ENCODE measurements at places on chromosomes 2 and 18.

GRCh38 chr2:174191342-174192074, 56.8 kb downstream of the OLA1 start:
- DNase-seq, result no peak

DNA sequence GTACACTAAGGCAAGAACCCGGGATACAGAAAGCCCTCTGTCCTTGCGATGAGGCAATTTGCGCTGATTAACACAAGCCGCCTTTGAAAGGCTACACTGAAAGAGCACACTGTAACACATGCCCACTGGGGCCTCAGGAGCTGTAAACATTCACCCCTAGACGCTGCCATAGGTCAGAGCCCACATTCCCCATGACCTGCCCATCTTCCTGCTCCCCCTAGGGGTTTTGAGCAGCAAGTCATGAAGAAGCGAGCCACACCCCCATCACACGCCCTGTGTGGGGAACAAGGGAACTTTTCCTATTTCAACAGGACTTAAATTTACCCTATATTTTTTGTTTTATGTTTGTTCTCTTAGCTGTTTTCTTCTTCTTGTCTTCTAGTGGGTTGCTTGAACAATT, 47.8 kb upstream of the SLC4A10 start:
- DNase-seq, result peak; percentile 72

DNA sequence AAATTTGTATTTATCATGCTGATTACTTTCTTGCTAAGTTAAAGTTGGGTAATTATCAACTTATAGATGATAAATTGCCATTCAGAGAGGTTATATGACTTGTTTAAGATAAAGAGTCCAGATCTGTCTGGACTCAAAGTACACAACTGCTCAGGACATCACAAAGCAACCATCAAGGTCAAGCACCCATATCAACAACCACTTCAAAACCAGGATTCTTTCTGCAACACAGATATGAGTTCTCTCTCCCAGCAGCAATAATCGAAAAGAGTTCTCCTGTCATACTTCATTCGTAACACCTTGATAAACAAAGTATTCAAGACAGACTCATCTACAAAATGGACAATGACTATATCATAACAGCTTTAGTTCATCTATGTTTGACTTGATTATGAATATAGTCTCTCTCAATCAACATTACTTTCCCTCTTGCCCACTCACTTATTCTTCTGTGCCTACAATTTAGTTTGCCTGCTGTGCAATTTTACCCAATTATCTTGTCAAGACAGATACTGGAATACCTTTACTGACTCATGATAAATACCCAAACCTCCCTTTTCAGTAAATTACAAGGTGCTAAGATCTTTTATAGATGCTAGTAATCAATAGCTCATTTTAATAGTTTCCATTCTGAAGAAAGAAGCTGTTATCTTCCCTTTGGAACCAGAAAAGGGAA, 281.8 kb downstream of the NBAS start:
- DNase-seq, result no peak

- no peak for DNase-seq
These were observed 55.6 kb downstream of the MRPL35 start for GRCh38 chr2:86254576-86255538.

DNA sequence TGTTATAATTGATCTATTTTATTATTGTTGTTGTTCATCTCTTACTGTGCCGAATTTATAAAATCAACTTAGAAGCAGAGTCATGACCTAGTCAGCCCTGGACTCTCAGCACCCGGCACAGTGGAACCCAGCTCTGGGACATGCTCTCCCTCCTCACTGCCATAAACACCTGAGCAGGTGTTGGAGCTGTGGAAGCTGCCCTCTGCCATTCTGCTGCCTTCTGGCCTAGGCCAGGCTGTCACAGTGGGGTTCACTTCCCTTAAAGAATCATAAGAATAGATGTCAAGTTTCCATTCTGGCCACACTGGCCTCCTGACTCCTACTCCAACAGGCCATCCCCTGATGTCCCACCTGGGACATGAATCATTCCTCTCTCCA, 192.2 kb downstream of the ZFP36L2 start:
- DNase-seq, result no peak

DNA sequence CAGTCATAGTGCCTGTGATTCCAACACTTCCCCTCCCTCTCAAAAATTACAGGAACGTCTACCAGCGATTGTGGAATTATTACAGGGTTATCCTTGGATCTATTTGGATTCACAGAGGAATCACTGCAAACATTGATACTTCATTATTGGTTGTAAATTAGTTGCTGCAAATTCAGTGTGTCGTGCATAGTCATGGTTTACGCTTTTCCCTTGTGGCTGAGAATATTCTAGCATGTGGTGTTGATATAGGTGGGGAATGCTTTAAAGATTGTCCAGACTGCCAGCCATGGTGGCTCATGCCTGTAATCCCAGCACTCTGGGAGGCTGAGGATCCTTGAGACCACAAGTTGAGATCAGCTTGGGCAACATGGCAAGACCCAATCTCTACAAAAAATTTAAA, 48.7 kb upstream of the PDK1 start:
- no peak for DNase-seq

DNA sequence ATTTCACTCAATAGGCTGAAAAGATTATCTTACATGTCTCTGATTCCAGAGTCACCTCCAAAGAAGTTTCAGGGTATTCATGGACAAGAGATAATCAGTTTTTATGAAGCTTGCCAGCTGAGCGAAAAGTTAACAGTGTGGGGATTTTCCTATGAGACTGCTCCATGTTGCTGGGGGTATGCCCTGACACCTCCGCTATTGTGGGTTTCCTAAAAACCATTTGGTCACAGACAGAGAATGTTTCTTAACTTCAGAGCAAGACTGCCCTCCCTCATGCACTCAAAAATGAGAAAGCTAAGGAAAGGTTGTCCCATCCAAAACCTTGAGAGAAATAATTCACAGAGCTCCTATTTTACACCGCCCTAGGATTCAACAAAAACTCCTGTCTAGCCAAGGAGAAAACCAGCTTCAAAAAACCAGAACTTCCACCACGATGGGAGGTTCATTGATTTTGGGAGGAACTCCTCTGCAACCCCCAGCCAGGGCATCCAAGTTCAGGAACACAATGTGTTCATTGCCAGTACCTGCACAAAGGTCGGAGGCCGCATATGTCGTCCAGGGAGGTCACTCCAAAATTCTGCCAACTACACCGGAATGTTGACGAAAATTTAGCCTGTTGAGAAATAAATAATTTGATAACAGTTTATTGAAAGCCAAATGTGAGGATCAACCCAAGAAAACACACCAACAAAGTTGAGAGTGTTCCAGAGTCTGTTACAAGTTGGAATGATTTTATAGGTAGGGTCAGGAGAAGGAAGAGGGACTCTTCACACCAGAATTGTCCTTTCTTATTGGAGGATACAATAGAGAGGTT, 104.3 kb downstream of the SP100 start:
- DNase-seq, result no peak

DNA sequence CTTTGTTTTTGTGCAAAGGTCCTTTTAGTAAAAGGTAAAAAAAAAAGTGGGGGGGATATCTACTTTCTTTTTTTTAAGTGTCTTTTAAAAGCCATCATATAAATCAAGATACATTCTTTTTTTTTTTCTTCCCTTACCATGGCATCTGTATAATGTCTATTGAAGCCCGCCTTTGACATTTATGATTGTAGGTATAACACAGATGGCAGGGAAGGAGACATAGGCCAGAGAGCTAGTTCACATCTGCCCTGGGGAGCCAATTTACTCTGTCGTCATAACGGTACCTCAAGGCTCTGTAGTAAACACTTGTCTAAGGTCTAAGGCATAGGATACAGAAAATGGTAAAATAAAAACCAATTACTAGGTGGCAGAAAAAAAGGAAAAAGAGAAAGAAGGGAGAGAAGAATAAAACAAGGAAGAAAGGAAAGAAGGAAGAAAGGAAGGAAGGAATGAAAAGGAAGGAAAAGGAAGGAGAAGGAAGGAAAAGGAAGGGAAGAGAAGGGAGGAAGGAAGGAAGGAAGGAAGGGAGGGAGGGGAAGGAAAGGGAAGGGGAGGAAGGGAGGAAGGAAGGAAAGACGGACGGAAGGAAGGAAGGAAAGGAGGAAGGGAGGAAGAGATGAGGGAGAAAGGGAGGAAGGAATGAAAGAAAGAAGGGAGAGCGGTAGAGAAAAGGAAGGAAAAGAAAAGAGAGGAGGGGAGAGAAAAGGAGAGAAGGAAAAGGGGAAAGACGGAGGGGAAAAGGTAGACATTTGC, 343.5 kb downstream of the RBM43 start:
- no peak for DNase-seq

GRCh38 chr2:30219886-30220875, 11.2 kb upstream of the LBH start:
- DNase-seq, result no peak

DNA sequence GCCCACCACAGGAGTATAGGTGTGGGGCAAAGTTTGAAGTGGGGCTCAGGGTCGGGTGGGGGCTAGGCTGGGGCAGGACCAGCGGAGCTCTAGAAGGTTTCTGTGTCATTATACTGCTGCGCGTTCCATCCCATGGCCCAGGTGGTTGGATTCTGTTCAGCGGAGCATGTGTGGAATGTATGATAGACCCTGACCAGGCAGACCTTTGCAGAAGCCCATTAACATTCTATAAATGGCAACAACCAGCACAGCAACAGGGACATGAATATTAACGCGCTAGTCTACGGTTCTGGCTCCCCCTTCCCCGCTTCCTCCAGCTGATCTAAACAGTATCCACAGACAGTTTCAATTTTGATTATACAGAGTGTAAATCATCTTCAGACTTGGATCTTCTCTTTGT, 4.1 kb upstream of the PRKCE start:
- no peak for DNase-seq

DNA sequence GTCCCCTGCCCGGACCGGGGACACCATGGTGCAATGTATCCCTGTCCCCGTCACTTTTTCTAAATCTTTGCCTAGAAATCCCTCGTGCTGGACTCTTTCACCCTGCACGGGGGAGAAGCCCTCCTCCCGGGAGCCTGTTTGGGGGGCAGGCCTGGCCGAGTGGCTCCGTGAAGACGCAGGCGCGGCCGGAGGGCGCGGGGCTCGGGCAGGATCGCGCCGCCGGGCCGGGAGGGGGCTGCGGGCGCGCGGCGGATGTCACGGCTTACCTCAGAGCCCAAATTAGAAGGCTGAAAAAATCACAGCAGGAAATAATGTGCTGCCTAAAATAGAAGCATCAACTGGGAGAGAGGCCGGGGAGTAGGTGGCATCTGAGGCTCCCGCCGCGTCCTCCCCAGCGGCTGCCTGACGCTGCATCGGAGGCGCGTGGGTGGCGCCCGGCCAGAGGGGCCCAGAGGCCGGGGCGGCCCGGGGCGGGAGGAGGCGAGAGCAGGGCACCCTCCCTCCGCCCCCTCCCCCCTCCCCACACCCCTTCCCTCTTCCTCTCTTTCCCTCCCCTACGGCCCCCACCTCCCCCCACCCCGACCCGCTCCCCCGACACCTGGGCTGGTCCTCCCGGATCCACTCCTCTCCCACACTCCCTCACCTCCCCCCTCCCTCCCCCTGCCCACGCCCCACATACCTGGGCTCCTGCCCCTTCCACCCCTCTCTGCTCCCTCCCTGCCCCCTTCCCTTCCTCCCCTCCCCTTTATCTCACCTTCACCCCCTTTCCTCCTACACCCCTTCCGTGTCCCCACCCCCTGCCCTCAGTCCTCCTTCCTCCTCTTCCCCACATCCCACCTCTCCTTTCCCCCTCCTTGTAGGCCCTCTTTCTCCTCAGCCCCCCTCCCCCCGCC, 51.9 kb downstream of the SLC4A1AP start:
- no peak for DNase-seq

- no peak for DNase-seq
These were observed 6.0 kb upstream of the CIB4 start for GRCh38 chr2:26646986-26647672.

DNA sequence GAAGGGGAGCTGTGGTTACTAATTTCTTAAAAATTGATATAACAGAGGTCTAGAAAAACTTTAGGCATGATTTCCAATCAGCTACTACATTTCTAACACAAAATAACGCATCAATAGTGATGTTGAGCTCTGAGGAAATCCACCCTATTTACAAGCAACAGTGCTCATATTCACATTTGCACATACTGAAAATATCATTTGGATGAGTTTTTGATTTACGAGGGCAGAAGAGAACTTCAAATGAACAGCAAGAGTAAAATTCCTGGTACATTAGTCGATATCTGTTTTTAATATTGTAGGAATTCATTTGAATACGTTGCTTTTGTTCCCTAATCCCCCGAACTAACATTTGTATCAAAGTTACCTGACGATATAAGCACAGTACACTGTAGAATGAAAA, 761.0 kb upstream of the POU3F3 start:
- no peak for DNase-seq

DNA sequence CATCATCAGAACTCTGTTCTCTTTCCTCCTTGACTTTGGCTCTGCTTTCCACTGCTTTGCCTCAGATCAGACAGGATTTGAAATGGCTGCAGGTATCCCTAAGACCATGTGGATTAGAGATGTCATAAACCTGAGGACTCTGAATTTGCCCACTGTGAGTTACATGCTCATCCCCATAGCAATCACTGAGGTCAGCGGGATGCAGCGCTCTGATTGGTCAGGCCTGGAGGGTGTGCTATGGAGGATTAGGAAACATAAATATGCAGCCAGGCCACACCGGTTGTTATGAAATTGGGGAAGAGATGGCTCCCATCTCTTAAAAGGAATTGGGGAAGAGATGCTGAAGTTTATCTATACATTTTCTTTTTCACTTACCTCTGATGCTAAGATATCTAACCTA, 73.7 kb upstream of the DNAJC10 start:
- DNase-seq, result no peak

DNA sequence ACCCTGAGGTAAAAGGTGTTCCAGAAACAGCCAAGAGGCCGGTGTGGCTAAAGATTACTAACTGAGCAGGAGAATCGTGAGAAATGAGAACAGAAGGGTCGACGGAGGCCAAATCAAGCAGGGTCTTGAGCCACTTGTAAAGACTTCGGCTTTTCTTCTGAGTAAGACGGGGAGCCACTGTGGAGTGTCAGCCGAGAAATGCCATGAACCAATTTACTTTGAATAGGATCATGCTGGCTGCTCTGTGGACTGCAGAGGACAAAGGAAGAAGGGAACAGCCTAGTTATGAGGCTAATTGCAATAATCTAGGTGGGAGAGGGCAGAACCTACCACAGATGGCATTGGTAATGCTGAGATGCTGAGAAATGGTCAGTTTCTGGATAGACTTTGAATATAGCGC, 16.8 kb downstream of the VIT start:
- DNase-seq, result no peak

DNA sequence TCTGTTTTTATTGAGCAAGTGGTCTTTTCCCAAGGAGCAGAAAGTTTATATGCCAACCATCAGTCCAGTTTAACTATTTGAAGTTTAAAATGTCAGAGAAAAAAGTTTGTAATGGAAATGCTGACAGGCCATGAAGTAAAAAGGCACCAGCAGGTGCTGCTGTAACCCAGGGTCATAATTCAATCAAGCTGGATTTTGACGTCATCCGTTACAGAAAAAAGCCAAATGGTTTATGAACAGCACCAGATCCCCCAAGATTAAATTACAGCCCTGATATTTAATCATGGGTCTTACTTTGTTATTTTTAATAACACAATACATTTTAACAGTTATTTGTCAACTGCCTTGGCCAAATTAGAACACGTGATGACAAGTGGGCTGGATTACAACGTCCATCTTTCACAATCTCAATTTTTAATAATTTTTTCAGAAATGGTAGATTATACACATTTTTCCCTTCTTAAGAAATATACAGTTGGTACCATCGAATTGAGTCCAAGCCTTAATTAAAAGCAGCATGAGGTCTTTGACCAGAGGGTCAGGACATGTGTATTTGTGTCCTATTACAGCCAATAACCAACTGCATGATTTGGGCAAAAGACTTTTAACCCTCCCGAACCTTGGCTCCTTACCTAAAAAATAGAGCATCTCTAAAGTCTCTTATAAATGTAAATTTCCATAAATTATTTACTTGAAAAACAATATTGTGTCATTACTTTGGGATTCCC, 10.0 kb downstream of the TCF4 start:
- DNase-seq, result no peak

GRCh38 chr2:112640800-112641675, 4.7 kb upstream of the SLC20A1 start:
- DNase-seq, result no peak
